ENCODE measurements at places on chromosomes 2 and 18. TPM values are rescaled to one million over a fixed set of nuclear protein-coding genes. Genes with fewer than 3 reads are reported as not detected.

GRCh38 chr2:46462936-46463335, 16.4 kb upstream of the TMEM247 start:
- DNase-seq, result no peak

DNA sequence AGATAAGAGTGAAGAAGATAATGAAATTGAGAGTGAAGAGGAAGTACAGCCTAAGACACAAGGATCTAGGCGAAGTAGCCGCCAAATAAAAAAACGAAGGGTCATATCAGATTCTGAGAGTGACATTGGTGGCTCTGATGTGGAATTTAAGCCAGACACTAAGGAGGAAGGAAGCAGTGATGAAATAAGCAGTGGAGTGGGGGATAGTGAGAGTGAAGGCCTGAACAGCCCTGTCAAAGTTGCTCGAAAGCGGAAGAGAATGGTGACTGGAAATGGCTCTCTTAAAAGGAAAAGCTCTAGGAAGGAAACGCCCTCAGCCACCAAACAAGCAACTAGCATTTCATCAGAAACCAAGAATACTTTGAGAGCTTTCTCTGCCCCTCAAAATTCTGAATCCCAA, 15.7 kb downstream of the MSH6 start:
- DNase-seq, result no peak

DNA sequence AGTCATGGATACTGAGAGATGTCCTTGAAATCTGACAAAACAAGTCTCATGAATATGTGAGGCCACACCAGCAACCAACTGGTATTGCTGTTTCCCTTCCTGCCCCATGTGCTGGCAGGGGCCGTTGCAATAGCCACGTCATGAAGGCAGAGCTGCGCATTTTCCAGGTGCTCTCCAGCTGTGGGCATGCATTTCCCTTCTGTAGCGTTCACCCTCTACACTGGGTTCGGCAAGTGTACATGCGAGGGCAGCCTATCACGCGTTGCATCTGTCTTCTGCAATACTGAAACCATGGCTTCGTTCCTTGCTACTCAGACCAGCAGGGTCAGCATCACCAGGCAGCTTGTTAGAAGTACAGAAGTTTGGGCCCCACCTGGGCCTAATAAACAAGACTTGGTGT, 17.4 kb downstream of the ARL4C start:
- no peak for DNase-seq

- no peak for DNase-seq
These were observed 3.1 kb upstream of the MSGN1 start for GRCh38 chr2:17813010-17813741.

DNA sequence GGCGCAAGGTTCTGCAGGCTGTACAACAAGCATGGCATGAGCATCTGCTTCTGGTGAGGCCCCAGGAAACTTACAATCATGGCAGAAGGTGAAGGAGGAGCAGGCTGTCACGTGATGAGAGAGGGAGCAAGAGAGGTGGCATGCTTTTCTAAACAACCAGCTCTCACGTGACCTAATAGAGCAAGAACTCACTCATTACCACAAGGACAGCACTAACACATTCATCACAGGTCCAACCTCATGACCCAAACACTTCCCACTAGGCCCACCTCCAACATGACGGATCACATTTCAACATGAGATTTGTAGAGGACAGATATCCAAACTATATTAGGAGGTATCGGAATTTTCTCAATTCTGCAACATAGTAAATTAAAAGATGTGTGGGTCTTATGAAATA, 108.8 kb upstream of the DLX2 start:
- no peak for DNase-seq

GRCh38 chr2:5839550-5839949, 147.4 kb downstream of the SOX11 start:
- no peak for DNase-seq

SH2D6 gene
- total RNA-seq, result 1.3 TPM

NGEF gene
- total RNA-seq, result 2.5 TPM

GMPPA gene
- 52.0 TPM for total RNA-seq

MREG gene
- 15.7 TPM for total RNA-seq

NEB gene
- 0.27 TPM for total RNA-seq

SLC8A1 gene
- 5.5 TPM for total RNA-seq

All from activated T-helper 2 cell treated with anti-CD3 and anti-CD28 coated beads, Interferon-gamma antibody, Interleukin-2, Interleukin-4, amounts not matched to agents 10 μg/mL and 5 μg/mL and 100 μg/mL, durations not matched to agents 14 hours and 24 hours and 36 hours (primary cell).